Stimulated activated CD4-positive, alpha-beta T cell treated with anti-CD3 and anti-CD28 coated beads, Interleukin-12 subunit alpha, Interleukin-12 subunit beta, amount 100 ng/mL, for 48 hours (primary cell): ENCODE measurements at places on chromosomes 12 and 14.

DNA sequence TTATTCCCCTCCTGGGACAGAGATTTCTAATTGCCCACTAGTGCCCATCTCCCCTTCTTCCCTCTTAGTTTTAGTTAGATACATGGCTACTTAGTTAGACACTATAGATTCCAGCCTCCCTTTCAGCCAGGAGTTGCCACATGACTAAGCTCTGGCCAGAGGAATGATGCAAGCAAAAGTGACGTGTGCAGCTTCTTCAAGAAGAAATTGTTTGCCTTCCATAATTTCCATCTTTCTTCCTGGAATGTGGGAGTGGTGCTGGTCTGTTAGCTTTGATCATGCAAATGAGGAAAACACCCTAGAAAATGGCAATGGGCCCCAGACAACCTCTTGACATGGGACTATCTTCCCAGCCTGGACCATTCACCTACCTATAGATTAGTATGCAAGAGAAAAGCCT is 21.4 kb downstream of the CCDC177 start:
- DNase-seq: no peak

- DNase-seq: no peak
These were observed 43.4 kb upstream of the CFAP54 start for GRCh38 chr12:96445691-96446583.

- no peak for DNase-seq
These were observed 7.0 kb downstream of the KRT1 start for GRCh38 chr12:52673217-52673616.

- no peak for DNase-seq
These were observed 21.3 kb upstream of the FAM234B start for GRCh38 chr12:13022851-13023271.

GRCh38 chr12:91968777-91969171 is 176.9 kb downstream of the BTG1 start:
- no peak for DNase-seq
